ENCODE measurements at places on chromosomes 5 and 9.
A peak's percentile ranks its signal among the peaks of the same experiment; 100 is the strongest.

GRCh38 chr5:178434851-178435250, 155.3 kb downstream of the COL23A1 start:
- no peak for DNase-seq

GRCh38 chr5:127410959-127411358, 106.5 kb upstream of the PRRC1 start:
- no peak for DNase-seq

GRCh38 chr5:178238711-178239592, 6.3 kb upstream of the PHYKPL start:
- DNase-seq, result no peak

DNA sequence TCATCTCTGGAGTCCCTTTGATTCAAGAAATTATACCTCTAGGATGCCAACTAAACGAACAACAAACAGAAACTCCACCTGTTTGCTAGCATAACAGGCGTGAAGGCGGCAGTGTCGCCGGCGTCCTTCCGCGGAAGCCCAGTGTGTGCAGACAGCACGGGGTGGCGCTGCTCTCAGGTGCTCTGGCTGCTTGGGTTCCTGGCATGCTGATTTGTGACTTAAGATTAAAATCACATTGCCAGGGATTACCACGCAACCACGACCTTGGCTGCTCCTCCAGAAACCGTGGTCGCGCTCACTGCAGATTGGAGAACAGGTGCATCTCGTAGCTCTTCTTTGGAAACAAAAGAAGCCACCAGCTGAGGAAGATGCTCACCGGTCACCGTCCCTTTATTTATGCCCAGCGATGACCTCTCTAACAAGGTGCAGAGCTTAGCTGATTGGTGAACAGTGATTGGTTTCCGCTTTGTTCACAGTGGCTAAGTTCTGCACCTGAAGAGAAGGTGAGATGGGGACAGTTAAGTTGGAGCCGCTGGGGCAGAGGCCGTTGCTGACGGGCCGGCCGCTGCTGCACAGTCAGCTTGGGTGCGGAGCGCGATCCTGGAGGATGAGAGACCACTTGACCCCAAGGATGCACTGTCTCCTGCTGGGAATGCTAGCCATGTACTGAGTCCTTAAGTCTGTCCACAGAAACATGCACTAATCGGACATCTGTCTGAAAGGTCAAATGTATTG, 232.3 kb downstream of the FANCC start:
- no peak for DNase-seq

DNA sequence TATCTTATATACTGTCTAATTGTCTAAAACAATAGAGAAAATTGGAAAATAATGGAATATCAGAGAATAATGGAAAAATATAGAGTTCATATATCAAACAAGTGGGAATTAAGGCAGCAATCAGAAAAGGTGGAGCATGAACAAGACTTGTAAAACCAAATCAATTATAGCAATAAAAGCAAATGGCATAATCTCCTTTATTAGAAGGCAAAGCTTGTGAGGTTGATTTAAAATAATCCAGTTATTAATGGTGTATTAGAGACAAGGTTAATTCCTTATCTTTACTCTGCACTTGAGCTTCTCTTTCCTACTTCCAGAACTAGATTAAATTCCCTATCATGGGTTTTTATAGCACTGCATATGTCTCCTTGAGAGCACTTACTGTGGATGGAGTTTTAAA, 64.1 kb downstream of the AMBP start:
- no peak for DNase-seq

DNA sequence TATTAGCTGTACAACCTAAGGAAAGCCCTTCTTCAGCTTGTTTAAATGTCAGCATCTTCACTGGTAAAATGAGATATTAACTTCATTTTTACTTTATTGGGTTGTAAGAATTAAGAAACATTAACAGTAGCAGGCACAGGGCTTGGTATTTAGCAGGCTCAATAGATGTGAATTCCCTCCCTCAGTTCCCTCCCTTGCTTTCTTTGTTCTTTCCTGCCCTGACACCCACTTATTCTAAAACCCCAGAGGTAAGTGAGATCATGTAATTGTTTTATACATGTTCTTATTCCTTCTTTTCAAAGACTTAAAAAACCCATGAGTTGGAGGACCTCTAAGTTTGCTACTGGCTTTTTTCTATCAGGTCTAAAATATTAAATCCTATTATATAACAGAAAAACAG, 73.3 kb upstream of the IFNK start:
- no peak for DNase-seq

DNA sequence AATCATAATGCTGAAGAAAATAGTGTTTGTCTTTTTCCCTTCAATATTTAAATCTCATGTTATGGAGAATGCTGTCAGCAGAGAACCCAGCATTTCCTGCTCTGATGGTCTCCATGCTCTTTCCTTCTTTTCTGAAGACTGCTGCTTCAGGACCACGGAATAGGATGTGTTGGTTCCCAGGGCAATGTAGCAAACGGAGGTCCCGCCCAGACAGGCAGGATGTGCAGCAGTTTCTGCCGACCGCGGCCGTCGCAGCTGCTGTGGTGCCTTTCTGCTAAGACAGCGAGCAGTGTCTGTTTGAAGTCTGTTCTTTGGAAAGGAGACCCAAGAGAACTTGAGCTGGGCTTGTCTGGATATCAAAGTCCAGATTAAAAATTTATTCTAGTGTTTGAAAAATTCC, 654.3 kb downstream of the CCDC171 start:
- DNase-seq, result peak; percentile 33

DNA sequence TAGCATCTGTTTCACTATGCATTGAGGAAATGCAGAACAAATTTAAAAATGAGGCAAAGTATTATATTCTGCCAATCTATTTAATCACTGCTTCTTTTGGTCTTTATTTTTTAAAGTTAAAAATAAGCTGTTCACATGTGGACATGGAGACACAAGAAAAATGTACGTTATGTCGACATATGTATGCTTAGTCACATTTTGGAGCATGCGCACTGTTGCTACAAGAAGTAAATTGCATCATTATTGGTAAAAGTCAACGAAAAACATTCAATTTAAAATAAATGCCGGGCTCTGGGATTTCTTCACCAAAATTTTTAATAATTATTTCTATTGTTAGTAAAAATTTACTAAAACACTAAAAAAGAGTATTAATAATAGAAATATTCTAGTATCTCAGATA, 876.3 kb upstream of the CTNND2 start:
- no peak for DNase-seq

GRCh38 chr5:74441616-74442015, 198.9 kb downstream of the ENC1 start:
- DNase-seq, result no peak

DNA sequence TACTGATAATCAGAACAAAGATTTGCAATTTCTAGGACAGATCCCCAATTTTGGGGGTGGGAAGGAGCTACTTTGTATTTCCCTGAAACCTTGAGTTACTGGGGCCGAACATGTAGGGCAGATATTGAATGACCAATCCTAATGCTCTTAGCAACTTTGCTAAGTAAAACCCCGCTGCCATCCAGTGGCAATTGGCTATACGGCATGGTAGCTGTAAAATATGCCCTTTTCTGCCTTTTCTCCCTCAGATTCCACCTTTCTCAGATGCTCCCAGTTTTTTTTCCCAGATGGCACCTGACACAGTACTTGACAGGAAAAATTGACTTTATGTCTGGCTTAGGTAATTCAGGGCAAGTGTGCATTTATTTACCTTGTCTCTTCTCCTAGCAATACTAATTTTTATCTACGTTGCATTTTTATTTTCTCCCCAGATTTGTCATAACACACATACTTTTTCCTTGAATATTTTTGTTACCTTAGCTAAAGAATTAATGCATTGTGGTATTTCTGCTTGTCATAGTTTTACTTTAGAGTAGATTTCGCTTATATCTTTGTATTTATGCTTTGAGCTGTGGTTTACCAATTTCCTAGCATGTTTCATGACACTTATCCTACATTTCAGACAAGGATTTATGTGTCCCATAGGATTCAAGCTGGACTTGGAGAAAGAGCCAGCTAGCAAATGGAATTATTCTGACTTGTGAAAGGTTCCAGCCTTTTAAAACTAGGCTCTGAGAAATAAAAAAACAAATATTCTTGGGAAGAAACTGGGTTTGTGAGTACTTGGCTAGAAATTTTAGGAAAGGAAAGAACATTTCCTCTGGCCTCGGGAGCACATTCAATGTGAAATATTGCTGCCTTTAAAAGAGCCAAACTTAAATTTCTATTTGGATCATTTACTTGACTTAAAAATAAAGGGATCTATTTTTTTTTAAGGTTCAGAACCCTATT, 37.4 kb downstream of the PIK3R1 start:
- DNase-seq, result peak; percentile 68

DNA sequence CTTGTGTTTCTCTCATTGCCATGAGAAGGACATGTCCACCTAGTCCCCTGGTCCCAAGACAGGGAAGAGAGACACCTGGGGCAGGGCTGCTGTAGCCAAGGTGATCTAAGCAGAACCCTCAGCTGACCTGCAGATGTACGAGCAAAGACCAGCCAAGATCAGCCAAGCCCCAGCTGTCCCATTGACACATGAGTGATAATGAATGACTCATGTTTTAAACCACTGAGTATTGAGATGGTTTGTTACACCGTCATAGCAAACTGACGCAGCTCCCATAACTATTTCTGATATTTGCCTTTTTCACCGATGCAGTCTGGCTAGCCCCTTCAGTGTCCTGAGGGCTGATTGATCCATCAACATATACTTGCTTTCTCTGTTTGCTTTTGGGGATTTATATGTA, 6.7 kb downstream of the OR1K1 start:
- no peak for DNase-seq

- DNase-seq, result peak; percentile 43
Observed at GRCh38 chr9:27572566-27572917, 739 bp downstream of the C9orf72 start.
